ENCODE measurements at places on chromosomes 6 and 20.

DNA sequence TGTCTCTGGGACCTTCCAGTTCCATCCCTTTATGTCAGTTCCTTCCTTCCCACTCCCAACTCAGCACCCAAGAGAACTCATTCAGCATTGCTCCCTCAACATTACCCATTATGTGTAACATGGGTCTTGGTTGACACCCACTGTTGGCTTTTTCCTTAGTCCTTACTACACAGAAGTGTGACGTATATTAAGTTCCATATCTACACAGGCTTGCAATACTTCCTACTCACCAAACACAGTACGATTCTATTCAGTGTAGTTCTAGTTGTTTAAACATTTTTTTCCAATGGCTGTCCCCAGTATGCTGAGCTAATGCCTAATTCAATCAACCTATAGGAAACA, 37.7 kb downstream of the ARHGAP18 start:
- DNase-seq, result no peak

- no peak for DNase-seq
Observed at GRCh38 chr6:99016355-99016754, 68.6 kb upstream of the FBXL4 start.

DNA sequence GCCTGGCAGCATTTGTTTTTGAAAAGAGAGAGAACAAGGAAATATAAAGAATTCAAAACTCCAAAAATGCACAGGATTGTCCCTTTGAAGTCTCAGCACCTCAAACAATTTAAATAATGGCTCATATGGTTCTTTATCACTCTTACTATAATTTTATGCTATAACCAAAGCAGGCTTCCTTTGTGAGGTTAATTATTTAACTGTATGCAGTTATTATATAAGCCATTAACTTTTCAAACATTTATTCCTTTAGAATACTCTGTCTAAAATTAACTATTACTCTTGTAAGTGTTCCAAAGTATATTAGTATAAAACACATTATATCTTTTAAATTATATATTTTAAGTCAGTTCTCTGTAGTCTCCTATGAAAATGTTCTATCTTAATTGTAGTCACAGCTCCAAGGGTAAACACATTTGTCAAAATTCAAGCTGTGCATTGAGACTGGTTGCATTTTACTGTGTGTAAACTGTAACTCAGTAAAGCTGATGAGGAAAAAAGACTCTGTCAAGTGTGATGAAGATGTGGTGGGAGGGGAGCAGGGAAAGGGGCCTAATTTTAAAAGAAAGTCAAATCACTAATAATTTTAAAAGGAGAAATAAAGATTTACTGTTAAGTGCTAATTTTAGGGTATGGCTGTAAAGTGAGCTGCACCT, 20.0 kb upstream of the PLAGL1 start:
- no peak for DNase-seq

- peak; percentile 65 for DNase-seq
Observed at GRCh38 chr6:169993861-169994481, 242.5 kb downstream of the ERMARD start.

DNA sequence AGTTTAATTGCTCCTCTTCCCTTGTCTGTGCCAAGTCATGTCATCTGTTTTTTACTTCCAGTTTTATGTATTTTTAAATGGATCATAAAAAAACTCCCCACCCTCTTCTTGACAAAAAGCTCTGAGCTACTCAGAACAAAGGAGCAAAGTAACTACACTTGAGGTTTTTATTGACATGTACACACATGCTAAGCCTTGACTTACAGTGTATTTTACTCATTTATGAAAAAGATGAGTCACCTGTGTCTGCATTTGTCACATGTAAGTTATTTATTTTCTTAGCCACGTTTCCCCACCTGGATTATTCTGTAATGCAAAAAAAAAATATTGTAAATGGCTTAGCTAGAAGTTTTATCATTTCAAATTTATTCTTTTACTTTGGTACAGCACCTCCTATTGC, 628.8 kb upstream of the SLC35B3 start:
- no peak for DNase-seq

DNA sequence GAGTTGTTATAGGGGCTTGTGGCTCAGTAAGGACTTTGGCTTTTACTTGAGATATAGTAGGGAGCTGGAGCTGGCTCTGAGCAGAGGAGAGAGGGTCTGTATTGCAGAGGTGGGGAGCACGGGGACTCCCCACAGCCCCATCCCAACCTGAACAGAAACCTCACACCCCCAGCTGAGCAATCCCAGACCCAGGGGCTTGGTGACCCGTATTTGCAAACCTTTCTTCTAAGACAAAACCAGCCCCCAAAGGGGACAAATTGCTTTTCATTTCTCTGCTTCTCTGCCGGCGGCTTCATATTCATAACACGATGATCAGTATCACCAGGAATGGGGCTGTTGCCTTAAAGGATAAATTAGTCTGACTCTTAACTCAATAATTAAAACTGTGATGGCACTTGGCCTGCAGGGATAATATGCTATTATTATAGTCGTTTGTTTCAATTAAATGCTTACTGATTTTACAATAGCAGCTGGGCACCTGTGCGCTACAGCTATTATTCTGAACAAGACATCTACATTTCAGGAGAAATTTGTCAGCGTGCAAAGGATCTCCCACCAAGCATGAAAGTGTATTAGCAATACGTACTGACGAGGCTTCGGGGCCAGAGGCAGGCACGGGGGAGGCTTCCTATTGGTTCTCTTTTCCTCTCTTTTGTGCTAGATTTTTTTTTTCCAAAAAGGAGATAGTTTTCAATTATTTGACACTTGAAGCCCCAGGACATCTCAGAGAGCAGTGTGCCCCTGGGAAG, 118.1 kb downstream of the TOX2 start:
- peak; percentile 39 for DNase-seq

DNA sequence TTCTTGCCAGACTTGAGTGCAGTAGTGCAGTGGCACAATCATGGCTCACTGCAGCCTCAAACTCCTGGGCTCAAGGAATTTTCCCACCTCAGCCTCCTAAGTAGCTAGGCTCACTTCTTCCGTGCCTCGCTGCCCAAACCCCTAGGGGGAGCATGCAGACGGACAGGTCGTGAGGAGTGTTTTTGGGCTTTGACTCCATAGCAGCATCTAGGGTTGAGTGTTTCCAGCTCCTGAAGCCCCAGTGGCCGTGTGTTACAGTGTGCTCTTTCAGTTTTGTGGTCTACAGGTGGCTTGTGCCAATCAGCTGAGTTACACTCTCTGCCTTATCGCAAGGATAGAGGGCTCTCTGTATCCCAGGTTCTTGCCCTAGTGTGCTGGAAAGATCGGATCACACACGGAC, 33.4 kb downstream of the NCOA3 start:
- DNase-seq, result no peak

DNA sequence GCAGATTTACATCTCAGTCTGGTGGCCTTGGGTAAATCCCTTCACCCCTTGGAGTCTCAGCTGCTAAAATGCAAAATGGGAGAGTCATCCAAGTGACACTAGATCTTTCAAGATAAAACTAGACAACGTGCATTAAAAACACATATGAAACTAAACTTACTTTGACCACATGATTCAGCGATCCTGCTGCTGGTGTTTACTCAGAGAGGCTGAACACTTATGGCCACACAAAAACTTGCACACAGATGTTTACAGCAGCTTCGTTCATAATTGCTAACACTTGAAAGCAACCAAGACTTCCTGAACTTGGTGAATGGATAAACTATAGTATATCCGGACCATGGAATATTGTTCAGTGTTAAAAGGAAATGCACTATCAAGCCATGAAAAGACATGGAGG, 55.3 kb upstream of the GPR6 start:
- DNase-seq, result no peak

DNA sequence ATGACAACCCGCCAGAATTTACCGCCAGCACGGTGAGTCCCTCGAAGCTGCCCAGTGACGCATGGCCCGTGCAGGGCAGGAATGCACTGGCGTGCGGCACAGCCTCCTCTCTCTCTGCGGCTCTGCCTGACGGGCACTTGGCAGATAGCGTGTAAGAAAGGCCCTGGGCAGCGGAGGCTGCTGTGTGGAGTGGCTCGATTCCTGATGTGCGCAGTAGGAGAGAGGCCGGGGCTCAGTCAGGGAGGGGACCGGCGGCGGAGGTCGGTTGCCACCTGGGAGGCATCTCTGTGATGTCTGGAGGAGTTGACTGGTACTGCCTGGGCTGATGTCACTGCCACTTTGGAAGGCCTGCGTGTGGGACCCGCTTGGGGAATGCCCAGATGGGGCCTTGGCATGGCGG, 170.7 kb downstream of the TAF4 start:
- no peak for DNase-seq

- no peak for DNase-seq
Observed at GRCh38 chr6:93567164-93567563, 147.8 kb upstream of the EPHA7 start.

- no peak for DNase-seq
Observed at GRCh38 chr20:14451458-14451857, 114.0 kb upstream of the FLRT3 start.

DNA sequence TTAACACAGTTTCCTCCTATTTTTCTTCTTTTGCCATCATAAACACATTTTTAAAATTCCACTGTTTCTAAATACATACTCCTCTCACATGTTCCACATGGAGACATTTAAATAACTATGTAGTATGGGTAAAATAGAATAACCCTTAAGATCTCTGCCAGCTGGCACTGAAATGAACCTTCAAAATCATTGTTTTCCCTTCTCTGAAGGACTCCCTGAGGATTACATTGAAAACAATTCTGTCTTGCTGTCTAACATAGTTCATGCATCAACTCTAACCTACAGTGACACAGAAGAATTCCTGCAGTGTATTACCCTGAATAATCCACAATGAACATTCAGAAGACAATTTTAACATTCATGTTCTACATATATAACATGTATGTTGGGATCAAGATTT, 1361.8 kb upstream of the CITED2 start:
- DNase-seq, result no peak

GRCh38 chr20:44552950-44553908, 29.1 kb upstream of the PKIG start:
- DNase-seq, result no peak

GRCh38 chr6:70790483-70791224, 123.0 kb downstream of the SMAP1 start:
- no peak for DNase-seq

DNA sequence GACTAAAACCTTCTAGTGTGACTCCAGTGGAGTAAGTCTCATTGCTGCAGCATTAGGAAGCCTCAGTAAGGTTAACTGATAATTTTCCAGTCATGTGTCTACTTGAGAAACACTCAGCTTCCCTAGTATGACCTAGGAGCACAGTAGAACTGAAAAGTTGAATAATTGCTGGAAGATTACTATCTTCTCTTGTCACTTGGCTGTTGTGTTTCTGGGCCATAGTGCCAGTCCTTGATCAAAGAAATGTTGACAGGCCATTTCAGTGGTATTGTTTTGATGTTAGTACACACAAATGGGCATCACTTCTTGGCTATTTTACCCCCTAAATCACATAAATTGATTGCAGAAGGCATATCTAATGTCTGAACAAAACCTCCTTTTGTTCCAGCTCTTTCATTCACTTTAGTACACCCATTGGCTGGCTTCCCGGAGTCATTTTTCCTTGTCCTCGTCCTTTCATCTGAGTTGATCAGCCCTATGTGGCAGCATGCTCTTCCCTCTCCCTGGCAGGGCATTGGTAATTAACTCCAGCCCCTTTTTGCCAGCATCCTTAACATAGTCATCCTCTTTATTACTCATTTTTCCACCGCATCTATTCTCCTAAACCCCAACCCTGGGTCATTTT, 6.0 kb downstream of the ENPP3 start:
- DNase-seq, result no peak

GRCh38 chr6:7300926-7301325, 12.1 kb downstream of the SSR1 start:
- DNase-seq, result no peak

GRCh38 chr6:339480-339879, 47.2 kb downstream of the DUSP22 start:
- DNase-seq, result no peak

DNA sequence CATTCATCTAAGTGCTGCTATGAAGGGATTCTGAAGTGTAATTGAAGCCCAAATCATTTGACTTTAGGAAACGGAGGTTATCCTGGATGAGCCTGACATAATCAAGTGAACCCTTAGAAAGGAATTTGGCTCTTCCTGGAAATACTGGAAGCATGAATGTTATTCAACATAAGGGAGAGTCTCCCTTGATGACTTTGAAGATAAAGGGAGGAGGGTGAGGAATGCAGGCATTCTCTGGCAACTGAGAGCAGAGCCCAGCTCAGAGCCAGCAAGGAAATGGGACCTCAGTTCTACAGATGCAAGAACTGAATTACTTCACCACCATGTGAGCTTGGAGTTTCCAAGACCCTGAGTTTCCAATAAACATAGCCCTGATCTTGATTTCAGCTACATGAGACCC, 168.2 kb downstream of the DLL1 start:
- no peak for DNase-seq

DNA sequence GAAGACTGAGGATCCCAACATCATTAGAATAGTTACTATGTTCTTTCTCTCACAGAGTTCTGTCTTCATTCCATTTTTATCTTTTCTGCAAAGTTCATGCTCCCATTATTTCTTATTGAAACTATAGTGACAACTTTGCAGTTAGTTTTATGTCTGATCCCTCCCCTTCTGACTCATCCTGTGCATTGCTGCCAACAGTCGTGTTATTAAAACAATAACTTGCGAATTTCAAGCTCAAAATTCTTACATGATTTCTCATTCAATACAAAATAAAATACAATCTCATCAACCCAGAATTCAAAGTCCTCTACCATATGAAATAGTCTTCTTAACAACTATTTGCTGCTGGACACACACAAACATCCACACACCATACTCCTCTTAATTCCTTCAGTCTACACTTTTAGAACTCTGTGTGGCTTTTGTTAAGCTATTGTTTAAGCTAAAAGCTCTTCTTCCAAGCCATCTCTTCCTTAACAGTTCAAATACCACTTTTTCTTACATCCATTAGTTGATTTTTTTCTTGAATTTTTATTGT, 261.4 kb upstream of the IRAK1BP1 start:
- no peak for DNase-seq

- no peak for DNase-seq
Observed at GRCh38 chr6:104959026-104959858, 2.3 kb downstream of the LIN28B start.

DNA sequence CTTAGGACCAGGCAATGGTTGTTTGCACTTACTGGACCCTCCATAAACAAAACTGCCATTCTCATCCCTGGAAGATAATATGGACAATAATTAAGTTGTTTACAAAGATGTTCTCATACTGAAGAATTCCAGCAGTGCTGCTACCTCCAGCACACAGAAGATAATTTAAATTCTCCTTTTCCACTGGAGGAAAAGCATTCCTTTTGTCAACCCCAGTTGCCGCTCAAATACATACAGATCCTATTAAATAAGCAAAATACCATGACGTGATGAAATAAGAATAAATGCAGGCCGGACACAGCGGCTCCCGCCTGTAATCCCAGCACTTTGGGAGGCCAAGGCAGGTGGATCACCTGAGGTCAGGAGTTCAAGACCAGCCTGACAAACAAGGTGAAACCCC, 54.5 kb upstream of the IPCEF1 start:
- no peak for DNase-seq

GRCh38 chr20:5971203-5971602, 20.8 kb downstream of the MCM8 start:
- no peak for DNase-seq

- no peak for DNase-seq
Observed at GRCh38 chr6:122631571-122632249, 21.5 kb downstream of the PKIB start.
